A549 treated with CORT108297 at 1 μM for 4 hours (cell line): ENCODE measurements at places on chromosomes 13 and 19. TPM values are rescaled to one million over a fixed set of nuclear protein-coding genes. Genes with fewer than 3 reads are reported as not detected.

The KLK4 gene
- total RNA-seq = 0.08 to 0.39 TPM (median 0.11 TPM) in 5 replicates

The MLNR gene
- 0.45 to 0.70 TPM (median 0.50 TPM) in 5 replicates for total RNA-seq

The EFNA2 gene
- total RNA-seq = 1.2 to 2.6 TPM (median 1.6 TPM) in 5 replicates

The PCDH20 gene
- total RNA-seq = not detected in 5 replicates

The LMTK3 gene
- total RNA-seq = 2.8 to 5.4 TPM (median 4.8 TPM) in 5 replicates

The FFAR1 gene
- 0.05 TPM in 1 of 5 replicates, not detected in the others for total RNA-seq

The RDH8 gene
- 0.16 to 0.65 TPM (median 0.33 TPM) in 5 replicates for total RNA-seq

The KLK13 gene
- 0.09 TPM in 1 of 5 replicates, not detected in the others for total RNA-seq

The ZNF443 gene
- total RNA-seq = 0.80 to 1.1 TPM (median 0.92 TPM) in 5 replicates

The ZNF433 gene
- total RNA-seq = not detected in 5 replicates

The ZNF135 gene
- not detected in 5 replicates for total RNA-seq

The F10 gene
- total RNA-seq = not detected in 5 replicates

The POSTN gene
- total RNA-seq = 0.03 to 0.12 TPM (median 0.07 TPM) in 4 of 5 replicates, not detected in the other

The FGF14 gene
- 0.12 TPM in 1 of 5 replicates, not detected in the others for total RNA-seq

The LRP3 gene
- total RNA-seq = 31.2 to 61.7 TPM (median 59.4 TPM) in 5 replicates

The CLEC17A gene
- total RNA-seq = 0.09 TPM in 1 of 5 replicates, not detected in the others

The SPACA4 gene
- total RNA-seq = 0.20 TPM in 1 of 5 replicates, not detected in the others

The ZNF430 gene
- 1.2 to 2.6 TPM (median 1.8 TPM) in 5 replicates for total RNA-seq

The ZNF546 gene
- 1.8 to 2.6 TPM (median 2.2 TPM) in 5 replicates for total RNA-seq

The PRTN3 gene
- 0.27 to 0.56 TPM (median 0.34 TPM) in 5 replicates for total RNA-seq

The DDX39A gene
- total RNA-seq = 120 to 141 TPM (median 130 TPM) in 5 replicates

The ADGRE3 gene
- total RNA-seq = not detected in 5 replicates

The FCAR gene
- not detected in 5 replicates for total RNA-seq

The C19orf67 gene
- not detected in 5 replicates for total RNA-seq

The SIGLEC5 gene
- 0.06 TPM in 1 of 5 replicates, not detected in the others for total RNA-seq

The ZNF780A gene
- total RNA-seq = 26.9 to 30.7 TPM (median 27.5 TPM) in 5 replicates

The ZNF541 gene
- total RNA-seq = not detected in 5 replicates

The S1PR5 gene
- total RNA-seq = 1.5 to 2.5 TPM (median 2.1 TPM) in 5 replicates

The TNFSF9 gene
- total RNA-seq = 4.5 to 7.0 TPM (median 6.3 TPM) in 5 replicates

The CCDC122 gene
- total RNA-seq = 2.2 to 3.6 TPM (median 2.8 TPM) in 5 replicates

The EML2 gene
- total RNA-seq = 19.2 to 28.2 TPM (median 25.7 TPM) in 5 replicates

The TEX26 gene
- total RNA-seq = not detected in 5 replicates
